ENCODE measurements at places on chromosomes 7 and 10. TPM values are rescaled to one million over a fixed set of nuclear protein-coding genes. Genes with fewer than 3 reads are reported as not detected.

- peaks cover 62% of the 10 kb centered on the region for H3K4me1 ChIP-seq
- H3K36me3 ChIP-seq, result peaks cover 91% of the 10 kb centered on the region
- H3K4me3 ChIP-seq, result no peak overlapping the region
These were observed 43.9 kb downstream of the PDSS1 start for GRCh38 chr10:26741368-26741767.

TMEM176B gene
- 0.14 TPM for total RNA-seq

CNPY1 gene
- not detected for total RNA-seq

DNA sequence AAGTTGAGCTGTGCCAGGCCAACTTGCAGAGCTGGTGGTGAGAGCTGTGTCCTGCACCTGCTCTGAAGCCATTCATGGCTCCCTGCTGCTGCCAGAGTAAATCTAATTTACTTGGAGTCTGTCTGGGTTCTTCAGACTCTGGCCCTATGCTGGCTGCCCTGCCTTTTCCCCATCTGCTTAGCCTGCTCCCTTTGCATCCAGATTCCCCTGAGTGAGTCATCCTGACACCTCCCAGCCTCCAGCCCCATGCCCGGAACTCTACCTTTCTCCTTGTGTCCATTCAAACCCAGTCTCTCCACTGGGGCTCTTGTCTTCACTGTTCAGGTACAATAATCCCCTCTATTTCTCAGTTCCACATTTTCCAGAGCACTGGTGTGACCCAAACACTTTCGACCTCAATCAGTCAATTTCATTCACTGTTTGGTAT, 434.4 kb upstream of the ZMIZ1 start:
- no peak overlapping the region for H3K27ac ChIP-seq
- no peak overlapping the region for H3K4me3 ChIP-seq
- H3K4me1 ChIP-seq, result peaks cover 10% of the 10 kb centered on the region
- peaks cover 3% of the 10 kb centered on the region for H3K27me3 ChIP-seq
- H3K36me3 ChIP-seq, result no peaks in the 10 kb centered on the region
- DNase-seq, result no peak

DNA sequence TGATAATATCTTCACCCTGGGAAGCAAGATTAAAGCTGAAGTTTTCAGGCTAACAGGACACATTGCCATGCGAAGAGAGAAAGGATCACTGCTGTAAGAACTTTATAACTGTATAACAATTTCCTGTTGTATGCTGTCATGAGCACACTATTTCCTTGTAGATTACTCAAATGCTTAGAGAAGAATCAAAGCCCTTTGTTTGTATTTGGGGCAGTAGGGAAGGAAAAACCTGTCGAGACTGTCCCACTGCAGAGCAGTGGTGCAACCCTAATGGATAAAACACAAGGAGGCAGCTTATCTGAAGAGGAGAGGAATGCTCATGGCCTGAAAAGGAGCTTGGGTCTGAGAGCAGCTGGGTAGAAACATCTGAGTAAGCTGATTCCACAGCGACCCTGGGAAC, 327.7 kb upstream of the NPSR1 start:
- H3K4me1 ChIP-seq, result no peaks in the 10 kb centered on the region
- no peak for DNase-seq
- H3K27ac ChIP-seq, result no peak overlapping the region
- no peaks in the 10 kb centered on the region for H3K27me3 ChIP-seq

ANXA8L1 gene
- not detected for total RNA-seq

SLC18A2 gene
- total RNA-seq, result not detected

DNA sequence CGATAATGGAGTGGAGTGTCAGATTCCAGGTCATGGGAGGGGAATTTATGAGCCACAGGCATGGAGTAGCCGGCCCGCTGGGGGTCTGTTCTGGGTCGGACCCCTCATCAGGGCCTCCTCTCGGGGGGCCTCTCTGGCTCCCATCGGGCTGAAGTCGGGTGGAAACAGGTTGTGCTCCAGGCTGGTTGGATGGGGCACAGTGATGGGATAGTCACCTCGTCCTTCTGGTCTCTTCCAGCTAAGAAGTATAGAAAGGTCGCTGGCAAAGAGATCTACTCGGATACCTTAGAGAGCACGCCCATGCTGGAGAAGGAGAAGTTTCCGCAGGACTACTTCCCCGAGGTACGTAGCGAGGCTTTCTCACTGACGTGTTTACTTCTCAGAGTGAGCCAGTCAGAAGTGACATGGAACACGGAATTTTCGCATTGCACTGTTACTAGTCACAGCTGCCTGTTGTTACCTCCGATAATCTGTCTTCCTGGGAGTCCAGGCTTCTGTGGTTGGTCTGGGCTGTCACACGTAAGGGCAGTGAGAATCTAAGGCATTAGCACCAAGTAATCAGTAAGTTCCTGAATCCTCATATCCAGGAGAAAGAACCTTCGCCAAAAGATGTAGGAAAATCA, 88.3 kb downstream of the NKX6-2 start:
- no peak overlapping the region for H3K4me3 ChIP-seq
- no peak for DNase-seq
- no peaks in the 10 kb centered on the region for H3K27me3 ChIP-seq
- H3K27ac ChIP-seq, result no peak overlapping the region

- H3K4me3 ChIP-seq, result no peak overlapping the region
- H3K36me3 ChIP-seq, result no peaks in the 10 kb centered on the region
- no peak for DNase-seq
- no peak overlapping the region for H3K27ac ChIP-seq
- peaks cover 6% of the 10 kb centered on the region for H3K4me1 ChIP-seq
- H3K27me3 ChIP-seq, result no peaks in the 10 kb centered on the region
These were observed 344.4 kb upstream of the PODXL start for GRCh38 chr7:131900785-131901287.

DNA sequence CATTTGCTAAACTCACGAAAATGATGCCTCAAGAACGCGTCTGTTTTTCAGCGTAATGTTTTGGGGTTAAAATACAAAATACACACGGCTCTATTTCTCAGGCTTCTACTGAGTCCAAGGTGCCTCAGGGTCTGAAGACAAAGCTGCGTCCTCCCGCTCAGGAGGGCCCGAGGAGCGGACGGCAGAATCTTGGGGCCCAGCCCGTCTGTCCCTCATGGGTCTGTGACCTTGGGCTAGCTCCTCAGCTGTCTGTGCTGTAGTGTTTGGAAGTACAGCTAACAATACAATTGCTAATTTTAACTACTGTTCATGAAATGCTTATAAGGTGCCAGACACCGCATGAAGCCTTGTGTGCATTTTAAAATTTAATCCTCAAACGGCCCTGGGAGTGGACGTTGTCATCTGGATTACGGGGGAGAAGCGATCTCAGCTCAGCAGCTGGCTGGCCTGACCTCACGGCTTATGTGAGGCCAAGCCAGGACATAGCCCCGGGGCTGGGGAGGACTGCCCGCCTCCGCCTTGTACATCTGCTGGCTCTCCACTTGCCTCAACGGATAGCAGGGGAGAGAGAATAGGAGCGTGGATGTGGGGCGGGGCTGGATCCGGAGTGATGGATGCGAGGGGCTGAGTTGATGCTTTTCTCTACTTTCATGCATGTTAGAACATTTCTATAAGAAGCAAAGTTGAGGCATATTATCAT, 357.4 kb downstream of the GLRX3 start:
- H3K4me3 ChIP-seq, result no peak overlapping the region
- no peaks in the 10 kb centered on the region for H3K36me3 ChIP-seq
- H3K27ac ChIP-seq, result no peak overlapping the region
- H3K4me1 ChIP-seq, result no peaks in the 10 kb centered on the region
- no peaks in the 10 kb centered on the region for H3K27me3 ChIP-seq
- no peak for DNase-seq

MEIG1 gene
- not detected for total RNA-seq

DNA sequence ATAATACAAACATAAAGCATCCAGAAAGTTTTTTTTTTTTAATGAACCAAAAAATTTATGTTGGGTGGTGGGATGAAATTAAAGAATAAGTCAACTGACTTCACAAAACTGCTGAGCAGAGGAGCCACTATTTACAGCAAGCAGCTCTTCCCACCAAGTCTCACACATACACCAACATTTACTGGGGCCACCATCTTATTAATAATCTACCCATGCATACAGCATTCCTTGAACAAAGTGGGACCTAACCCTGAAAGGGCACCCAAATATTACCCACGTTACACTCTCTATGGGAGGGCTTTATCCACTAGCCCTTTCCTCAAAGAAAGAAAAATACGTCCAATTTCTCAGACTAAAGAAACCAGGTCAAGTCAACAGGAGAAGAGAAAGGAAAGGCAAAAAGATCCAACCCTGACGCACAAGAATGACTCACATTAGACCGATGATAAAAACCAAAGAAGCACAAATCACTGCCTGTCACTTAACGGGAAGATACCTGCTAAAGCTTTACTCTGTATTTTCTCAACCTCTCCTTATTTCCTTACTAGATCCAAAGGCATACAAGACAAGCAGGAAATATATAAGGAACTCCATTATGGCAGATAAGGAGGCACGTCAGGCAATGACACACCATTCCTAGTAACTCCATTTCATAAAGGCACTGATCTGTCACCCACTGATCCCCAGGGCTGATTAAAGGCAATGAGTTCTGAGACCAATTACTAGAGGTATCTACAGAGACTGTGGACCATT, 141.8 kb upstream of the ASAH2 start:
- H3K4me3 ChIP-seq, result no peak overlapping the region
- peaks cover 46% of the 10 kb centered on the region for H3K4me1 ChIP-seq
- H3K27ac ChIP-seq, result no peak overlapping the region
- peaks cover 5% of the 10 kb centered on the region for H3K36me3 ChIP-seq
- no peaks in the 10 kb centered on the region for H3K27me3 ChIP-seq

- H3K4me3 ChIP-seq, result no peak overlapping the region
- H3K27me3 ChIP-seq, result peaks cover 22% of the 10 kb centered on the region
- no peak for DNase-seq
- H3K36me3 ChIP-seq, result no peaks in the 10 kb centered on the region
- no peak overlapping the region for H3K27ac ChIP-seq
These were observed 73.9 kb upstream of the VIPR2 start for GRCh38 chr7:159218607-159219006.

- no peaks in the 10 kb centered on the region for H3K27me3 ChIP-seq
- H3K27ac ChIP-seq, result no peak within 1 kb of the TSS
- no peaks in the 10 kb centered on the region for H3K4me1 ChIP-seq
- no peak within 1 kb of the TSS for H3K4me3 ChIP-seq
- no peaks in the 10 kb centered on the region for H3K36me3 ChIP-seq
- no peak for DNase-seq
These were observed at the start of gene LDB3 for GRCh38 chr10:86668297-86669165. Gene LDB3 (plus strand): TSS chr10:86668511. CDS start chr10:86668692, 181 bp downstream.

DNA sequence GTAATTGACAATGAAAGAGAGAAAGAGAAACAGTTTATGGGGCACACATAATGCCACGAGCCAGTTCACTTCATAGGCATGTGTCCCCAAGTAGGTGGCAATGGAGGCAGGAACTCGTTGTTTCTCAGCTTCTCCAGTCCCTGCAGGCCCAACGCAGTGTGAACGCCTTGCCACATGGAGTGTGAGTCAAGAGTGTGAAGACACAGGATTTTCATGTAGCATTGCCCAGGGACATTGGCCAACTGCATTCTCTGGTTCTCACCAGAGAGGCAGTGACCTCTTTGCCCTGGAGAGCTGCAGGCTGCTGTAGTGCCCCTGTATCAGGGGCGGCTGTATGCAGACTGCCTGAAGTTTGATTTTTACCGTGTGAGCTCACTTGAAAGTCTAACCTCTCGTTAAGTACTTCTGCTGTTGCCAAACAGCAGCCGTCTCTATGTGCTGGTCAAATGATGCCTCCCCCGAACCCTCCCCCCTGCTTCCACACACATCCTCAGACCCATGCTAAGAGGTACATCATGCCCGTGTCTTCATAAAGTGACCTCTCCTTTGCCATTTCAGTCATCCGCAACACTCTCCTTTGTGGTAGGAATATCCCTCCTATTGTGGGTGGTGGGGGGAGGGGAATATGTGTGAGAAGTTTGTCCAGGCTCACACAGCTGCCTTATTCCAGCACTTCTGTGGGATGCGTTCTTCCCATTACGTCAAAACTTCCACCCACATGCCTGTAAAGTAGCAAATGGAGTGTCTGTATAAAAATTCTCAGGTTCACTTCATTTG, 12.7 kb downstream of the LRRC18 start:
- no peak for DNase-seq
- H3K36me3 ChIP-seq, result no peaks in the 10 kb centered on the region
- H3K4me3 ChIP-seq, result no peak overlapping the region
- no peak overlapping the region for H3K27ac ChIP-seq
- H3K4me1 ChIP-seq, result no peaks in the 10 kb centered on the region
- no peaks in the 10 kb centered on the region for H3K27me3 ChIP-seq

- H3K27me3 ChIP-seq, result peaks cover 3% of the 10 kb centered on the region
- H3K36me3 ChIP-seq, result no peaks in the 10 kb centered on the region
- DNase-seq, result no peak
- no peak overlapping the region for H3K27ac ChIP-seq
- H3K4me3 ChIP-seq, result no peak overlapping the region
These were observed 44.9 kb downstream of the SEM1 start for GRCh38 chr7:96664793-96665192.

DNA sequence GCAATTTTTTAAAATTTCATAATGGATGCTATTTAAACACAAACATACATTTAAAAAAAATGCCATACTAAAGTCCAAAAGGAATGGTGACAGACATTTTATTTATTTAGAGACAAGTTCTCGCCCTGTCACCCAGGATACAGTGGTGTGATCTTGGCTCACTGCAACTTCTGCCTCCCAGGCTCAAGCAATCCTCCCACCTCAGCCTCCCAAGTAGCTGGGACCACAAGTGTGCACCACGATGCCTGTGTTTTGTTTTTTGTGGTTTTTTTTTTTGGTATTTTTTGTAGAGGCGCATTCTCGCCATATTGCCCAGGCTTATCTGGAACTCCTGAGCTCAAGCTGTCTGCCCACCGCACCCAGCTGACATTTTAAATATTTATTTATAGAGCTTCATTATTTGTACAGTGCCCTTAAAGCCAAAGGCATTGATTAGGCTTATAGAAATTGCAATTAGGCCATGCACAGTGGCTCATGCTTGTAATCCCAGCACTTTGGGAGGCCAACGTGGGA, 703.5 kb downstream of the AUTS2 start:
- H3K27ac ChIP-seq, result no peak overlapping the region
- no peaks in the 10 kb centered on the region for H3K36me3 ChIP-seq
- no peak for DNase-seq
- no peaks in the 10 kb centered on the region for H3K27me3 ChIP-seq
- H3K4me3 ChIP-seq, result no peak overlapping the region
- H3K4me1 ChIP-seq, result no peaks in the 10 kb centered on the region

DNA sequence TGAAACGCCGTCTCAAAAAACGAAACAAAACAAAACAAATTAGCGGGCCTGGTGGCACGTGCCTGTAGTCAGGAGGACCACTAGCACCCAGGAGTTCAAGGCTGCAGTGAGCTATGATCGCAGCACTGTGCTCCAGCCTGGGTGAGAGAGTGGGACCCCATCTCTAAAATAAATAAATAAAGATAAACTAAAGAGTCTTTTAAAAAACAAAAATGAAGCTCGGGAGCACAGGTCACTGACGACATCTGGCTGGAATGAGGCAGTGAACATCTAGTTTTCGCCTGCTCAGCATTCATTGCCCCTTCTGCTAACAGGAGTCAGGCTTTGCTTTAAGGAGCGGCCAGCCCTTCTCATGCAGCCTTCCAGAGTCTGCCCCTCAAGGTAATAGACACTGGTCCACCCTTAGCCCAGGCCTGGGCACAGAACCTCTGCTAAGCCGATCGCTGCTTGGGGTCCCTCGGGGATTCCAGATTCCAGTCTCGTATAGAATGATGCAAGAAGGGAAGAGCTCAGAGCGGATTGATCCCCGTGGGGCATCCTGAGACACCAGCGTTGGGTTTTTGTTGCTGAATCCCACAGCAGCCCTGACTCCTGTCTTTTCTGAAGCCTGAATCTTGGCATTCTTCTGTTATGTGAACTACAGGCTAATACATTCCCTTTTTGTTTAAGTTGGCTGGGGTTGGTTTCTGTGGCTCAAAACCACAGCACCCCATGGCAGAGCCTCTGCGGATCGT, 14.2 kb upstream of the FOXK1 start:
- no peaks in the 10 kb centered on the region for H3K4me1 ChIP-seq
- no peak overlapping the region for H3K27ac ChIP-seq
- no peaks in the 10 kb centered on the region for H3K36me3 ChIP-seq
- no peaks in the 10 kb centered on the region for H3K27me3 ChIP-seq
- H3K4me3 ChIP-seq, result no peak overlapping the region
- DNase-seq, result no peak

Data from activated T-helper 2 cell treated with anti-CD3 and anti-CD28 coated beads, Interferon-gamma antibody, Interleukin-2, Interleukin-4, amounts not matched to agents 10 μg/mL and 5 μg/mL and 100 μg/mL, durations not matched to agents 14 hours and 24 hours and 36 hours (primary cell).